ENCODE measurements at places on chromosomes 6 and 20.

DNA sequence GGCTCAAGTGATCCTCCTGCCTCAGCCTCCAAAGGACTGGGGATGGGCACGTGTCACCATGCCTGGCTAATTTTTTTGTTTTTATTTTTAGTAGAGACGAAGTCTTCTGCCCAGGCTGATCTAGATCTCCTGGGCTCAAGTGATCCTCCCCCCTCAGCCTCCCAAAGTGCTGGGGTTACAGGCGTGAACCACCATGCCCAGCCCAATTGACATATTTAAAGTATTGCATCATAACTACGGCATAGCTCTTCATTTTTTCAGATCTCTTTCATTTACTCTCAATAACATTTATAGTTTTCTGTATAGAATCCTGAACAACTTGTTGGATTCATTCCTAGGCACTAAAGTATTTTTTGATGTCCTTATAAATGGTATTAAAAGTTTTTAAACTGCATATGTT lies 13.0 kb downstream of the SERPINB1 start:
- DNase-seq = no peak

GRCh38 chr6:18632670-18633410 lies 245.7 kb downstream of the RNF144B start:
- peak; percentile 64 for DNase-seq

GRCh38 chr6:113529196-113529595 lies 327.9 kb upstream of the MARCKS start:
- DNase-seq = peak; percentile 39

DNA sequence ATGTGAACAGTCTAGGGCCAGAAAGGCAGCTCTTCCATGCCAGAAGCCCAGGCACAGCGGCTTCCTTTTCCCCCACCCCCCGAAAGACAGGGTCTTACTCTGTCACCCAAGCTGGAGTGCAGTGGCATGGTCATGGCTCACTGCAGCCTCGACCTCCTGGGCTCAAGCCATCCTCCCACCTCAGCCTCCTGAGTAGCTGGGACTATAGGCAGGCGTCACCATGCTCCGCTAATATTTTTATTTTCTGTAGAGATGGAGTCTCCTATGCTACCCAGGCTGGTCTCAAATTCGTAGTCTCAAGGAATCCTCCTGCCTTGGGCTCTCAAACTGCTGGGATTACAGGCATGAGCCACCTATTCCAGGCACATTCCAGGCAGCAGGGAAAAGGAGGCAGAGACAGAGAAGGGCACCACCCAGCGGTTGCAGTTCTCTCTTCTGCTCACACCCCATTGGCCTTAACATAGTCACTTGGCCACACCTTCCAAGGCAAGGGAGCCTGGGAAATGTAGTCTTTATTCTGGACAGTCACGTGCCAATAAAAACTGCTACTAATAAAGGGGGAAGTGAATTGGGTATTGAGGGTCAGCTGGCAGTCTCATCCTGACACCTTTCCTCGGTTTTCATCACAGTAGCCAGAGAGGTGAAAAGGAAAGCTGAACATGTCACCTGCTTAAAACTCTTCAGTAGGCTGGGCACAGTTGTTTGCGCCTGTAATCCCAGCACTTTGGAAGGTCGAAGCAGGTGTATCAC lies 205.9 kb downstream of the ZMYND8 start:
- peak; percentile 75 for DNase-seq

GRCh38 chr20:57654363-57654997 lies 34.3 kb upstream of the ZBP1 start:
- peak; percentile 36 for DNase-seq

- no peak for DNase-seq
Observed at GRCh38 chr20:32510601-32511357, 74.4 kb downstream of the NOL4L start.

GRCh38 chr6:110353457-110354001 lies 4.6 kb downstream of the METTL24 start:
- no peak for DNase-seq

GRCh38 chr6:169215201-169215681 lies 38.4 kb downstream of the THBS2 start:
- DNase-seq = no peak

GRCh38 chr6:139602577-139602976 lies 228.1 kb upstream of the CITED2 start:
- no peak for DNase-seq

- DNase-seq = no peak
Observed at GRCh38 chr6:33217246-33217645, 8.9 kb downstream of the RING1 start.

- no peak for DNase-seq
Observed at GRCh38 chr20:48381353-48382120, 446.3 kb downstream of the PREX1 start.

- no peak for DNase-seq
Observed at GRCh38 chr20:56625837-56626236, 3.3 kb upstream of the TFAP2C start.

GRCh38 chr6:112539355-112539754 lies 192.2 kb downstream of the RFPL4B start:
- peak; percentile 38 for DNase-seq

DNA sequence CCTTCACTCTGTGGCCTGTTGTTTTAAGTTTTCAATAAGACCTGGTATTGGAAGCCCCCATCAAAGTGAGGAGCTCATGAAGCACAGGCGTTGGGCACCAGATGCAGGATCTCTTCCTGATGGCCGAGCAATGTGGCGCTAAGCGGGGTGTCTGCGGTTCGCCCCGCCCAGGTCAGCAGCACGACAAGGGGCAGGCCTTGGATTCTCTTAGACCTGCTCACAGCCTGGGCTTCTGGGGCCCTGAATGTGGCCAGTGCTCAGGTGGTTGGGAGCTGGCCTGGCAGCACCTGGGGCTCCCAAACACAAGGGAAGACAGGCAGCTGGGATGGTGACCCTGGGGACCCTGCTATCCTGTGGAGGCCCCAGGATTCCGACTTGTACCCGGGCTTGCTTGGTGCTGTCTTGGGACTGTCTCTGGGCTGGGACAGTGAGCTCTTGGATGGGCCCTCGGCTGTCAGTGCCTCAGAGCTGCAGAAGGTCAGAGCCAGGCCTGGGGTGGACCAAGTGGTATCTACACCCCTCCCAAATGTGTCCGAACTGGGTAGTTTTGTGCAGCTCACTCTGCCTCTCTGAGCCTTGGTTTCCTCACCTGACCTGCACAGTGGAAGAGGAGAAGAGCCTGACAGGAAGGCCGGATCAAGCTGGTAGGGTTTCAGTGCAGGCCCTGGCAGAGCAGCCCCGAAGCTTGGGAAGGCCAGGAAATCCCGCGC lies 69.1 kb downstream of the PHACTR3 start:
- no peak for DNase-seq

GRCh38 chr20:8175741-8176675 lies 43.9 kb downstream of the PLCB1 start:
- no peak for DNase-seq

DNA sequence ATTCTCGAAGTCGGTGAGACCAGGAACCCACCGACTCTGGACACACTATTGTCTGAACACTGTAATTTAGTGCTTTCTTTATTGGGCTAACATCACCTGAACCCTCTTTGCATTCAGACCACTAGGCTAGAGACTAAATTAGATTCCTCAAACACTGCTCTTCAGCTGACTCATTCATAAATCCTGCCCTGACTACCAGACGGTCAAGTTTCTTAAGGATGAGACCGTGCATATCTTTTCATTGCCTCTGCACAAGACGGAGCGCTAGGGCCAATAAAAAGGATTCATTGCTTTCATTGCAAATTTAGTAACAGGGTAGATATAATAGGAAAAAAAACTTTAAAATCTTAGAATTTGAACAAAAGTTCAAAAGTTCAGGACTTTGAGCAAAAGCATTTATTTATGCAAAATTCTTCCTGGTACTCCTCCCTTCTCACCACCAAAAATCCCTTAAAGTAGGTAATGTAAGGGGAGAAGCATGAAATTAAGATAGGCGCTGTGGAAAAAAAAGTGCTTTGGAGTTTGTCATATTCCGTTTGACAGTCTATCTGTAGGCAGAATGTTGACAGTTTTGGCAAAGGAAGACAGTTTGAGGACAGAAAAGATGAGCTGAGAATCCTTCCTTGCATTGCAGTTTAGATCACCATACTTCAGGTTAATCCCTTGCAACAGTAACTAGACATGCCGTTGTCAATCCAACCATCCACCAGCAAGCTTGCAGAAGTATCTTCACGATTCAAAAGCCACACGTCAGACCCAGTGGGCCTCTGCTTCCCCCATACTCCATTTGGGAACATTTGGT lies 328.6 kb upstream of the JARID2 start:
- peak; percentile 50 for DNase-seq

DNA sequence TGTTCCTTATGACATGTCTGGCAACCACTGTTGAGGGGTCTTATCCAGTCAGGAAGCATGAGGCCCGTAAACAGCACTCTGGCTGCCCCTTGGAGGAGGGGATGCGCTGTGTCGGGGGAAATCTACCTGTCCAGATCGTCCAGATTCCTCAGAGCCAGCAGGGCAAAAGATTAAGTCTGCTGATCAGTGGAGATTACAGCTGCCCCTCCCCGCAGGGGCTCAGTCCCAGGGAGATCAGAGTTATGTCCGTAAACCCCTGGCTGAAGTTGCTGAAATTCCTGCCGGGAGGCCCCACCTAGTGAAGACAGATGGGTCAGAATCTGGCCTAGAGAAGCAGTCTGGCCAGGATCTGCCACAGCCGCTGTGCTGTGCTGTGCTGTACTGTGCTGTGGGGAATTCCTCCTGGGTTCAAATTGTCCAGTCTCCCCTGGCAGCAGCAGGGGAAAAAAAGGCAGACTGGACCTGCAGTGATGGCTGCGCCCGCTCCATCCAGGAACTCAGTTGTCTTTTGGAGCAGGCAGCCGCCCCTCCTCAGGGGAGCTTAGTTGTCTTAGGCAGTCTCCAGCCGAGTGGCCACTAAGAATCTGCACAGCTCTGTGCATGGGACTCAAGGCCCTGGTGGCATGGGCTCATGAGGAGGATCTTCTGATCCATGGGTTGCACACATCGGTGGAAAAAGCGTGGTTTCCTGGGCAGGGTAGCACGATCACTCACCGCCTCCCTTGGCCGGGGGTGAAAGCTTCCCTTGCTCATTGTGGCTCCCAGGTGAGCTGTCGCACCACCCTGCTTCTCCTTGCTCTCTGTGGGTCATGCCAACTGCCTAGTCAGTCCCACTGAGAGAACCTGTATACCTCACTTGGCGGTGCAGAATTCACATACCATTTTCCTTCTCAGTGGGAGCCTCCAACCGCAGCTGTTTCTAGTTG lies 1368.8 kb upstream of the ADGRB3 start:
- DNase-seq = no peak

DNA sequence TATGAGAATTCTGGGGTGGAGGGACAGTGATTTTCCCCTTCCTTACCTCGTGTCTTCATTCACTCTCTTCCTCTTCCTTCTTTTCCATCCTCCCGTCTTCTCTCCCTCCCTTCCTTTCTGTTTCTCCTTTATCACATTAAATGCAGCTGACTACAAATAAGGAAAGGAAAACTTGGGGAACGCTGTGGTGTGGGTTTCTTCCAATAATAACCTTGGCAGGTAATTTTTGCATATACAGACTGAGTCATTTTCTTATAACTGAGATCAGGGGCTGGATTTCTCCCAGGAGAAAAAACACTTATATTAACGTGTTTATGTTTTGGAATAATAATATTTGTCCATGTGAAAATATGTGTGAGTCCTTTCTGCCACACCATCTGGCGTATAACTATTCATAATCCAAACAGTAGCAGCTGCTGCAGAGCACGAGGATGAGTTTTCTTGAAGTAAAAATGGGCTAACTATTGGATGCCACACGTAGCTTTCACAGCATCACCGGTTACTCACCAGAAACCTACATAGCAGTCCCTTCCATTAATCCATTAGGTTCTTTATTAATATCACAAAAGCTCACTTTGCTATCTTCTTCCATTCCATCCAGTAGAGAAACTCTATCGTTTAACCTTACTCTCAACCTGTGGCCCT lies 139.2 kb upstream of the SASH1 start:
- DNase-seq = peak; percentile 48

Data from EL (cell line).